Epithelial cell of proximal tubule (primary cell): ENCODE measurements at places on chromosomes 11 and 22. TPM values are rescaled to one million over a fixed set of nuclear protein-coding genes. Genes with fewer than 3 reads are reported as not detected.

The MAJIN gene
- total RNA-seq: not detected in 2 replicates

The TCIRG1 gene
- total RNA-seq: 100 and 156 TPM in 2 replicates

The PANX2 gene
- total RNA-seq: 0.07 and 0.12 TPM in 2 replicates

The CARD16 gene
- total RNA-seq: not detected in 2 replicates

The LRRC32 gene
- 0.29 TPM in 2 replicates for total RNA-seq

The DRD4 gene
- not detected in 2 replicates for total RNA-seq

The PANX3 gene
- not detected in 2 replicates for total RNA-seq

The SCGB1A1 gene
- not detected in 2 replicates for total RNA-seq

The KRTAP5-10 gene
- total RNA-seq: not detected in 2 replicates
